ENCODE measurements at places on chromosomes 2 and 18. TPM values are rescaled to one million over a fixed set of nuclear protein-coding genes. Genes with fewer than 3 reads are reported as not detected.

DNA sequence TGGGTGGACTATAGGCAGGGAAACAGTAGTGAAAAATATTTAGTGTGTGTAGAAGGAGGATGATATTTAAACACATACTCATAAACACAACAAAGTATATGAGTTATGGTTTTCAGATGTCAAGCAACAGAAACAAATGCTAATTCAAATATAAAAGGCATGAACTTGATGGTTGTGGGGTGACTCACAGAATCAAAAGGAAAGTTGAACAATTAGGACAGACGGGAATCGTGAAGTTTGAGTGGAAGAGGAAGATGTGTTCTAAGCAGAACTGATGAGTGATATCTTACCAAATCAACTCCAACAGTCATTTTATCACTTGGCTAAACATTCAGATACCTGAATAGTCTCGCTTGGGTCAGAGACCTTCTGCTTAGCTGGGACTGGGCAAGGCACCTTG lies 53.6 kb upstream of the ITGA6 start:
- DNase-seq = no peak

SLC40A1 gene
- total RNA-seq = 480 TPM

- DNase-seq = no peak
Observed at GRCh38 chr2:227703280-227703732, 14.5 kb downstream of the SLC19A3 start.

GRCh38 chr18:48186861-48187260 lies 222.3 kb downstream of the ZBTB7C start:
- DNase-seq = no peak

DNA sequence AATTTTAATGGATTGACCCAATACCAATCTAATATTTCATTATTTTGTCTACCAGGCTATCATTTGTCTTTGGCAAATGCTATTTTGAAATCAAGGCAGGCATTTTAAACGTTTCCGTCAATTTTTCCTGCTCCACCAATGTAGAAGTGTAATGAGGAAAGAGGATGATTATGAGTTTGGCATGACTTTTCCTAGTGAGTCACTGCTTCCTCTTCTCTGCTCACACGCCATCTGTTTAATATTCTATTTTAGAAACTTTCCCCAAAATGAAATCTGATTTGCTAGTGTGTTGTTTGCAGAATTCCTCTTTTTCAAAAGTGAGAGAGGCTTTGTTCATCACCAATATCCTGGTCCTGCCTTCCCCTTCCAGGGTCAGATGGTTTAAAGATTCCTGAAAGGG lies 42.5 kb upstream of the PID1 start:
- DNase-seq = no peak

NTSR2 gene
- not detected for total RNA-seq

DNA sequence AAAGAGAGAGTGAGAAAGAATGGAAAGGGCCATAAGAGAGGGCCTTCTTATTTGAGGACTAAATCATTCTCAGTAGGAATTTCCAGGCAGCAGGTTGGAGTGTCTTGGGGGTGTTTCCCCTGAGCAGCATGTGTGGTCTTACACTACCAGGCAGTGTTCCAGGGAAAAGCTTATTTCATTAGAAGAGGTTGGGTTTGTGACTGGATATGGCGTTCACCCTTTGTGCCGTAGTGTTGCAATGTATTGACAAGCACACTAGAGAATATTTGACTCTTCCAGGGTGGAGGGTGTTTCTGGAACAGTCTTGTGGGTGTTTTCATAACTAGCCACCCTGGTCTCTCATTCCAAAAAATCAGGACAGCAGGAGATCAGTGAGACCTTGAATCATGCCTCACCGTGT lies 105.5 kb downstream of the NRP2 start:
- DNase-seq = no peak

DNA sequence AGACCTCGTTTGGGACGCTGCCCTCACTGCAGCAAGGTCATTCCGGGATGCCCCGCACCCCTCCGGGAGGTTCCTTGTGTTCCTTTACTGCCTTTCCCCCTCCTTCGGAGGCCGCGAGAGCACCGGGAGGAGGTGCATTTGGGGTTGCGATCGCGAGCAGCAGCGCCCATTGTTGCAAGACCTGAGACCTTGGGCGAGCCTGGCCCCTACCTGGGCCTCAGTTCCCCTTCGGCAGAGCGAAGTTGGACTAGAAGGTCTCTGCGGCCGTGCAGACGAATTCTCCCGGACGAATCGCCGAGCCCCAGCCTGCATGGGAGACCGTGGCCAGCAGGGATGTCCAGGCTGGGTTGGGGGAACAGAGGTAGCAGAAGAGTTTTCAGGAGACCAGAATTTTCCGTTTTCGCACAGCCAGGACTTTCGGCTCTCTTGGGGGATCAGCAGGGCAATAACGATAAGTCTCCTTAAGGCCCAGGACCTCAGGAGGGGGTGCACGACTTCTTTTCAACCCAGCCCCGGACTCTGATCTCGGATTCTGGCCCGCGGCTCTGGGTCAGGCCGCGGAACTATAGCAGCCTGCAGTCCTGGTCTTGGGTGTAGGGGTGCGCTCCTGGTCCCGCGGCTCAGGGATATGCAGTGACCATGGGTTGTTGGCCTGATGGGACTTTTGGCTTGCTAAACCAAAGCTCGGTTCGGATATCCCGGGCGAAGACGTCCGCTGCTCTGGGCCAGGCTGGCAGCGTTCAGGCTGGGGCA lies 2.8 kb downstream of the GDF7 start:
- DNase-seq = no peak

DNA sequence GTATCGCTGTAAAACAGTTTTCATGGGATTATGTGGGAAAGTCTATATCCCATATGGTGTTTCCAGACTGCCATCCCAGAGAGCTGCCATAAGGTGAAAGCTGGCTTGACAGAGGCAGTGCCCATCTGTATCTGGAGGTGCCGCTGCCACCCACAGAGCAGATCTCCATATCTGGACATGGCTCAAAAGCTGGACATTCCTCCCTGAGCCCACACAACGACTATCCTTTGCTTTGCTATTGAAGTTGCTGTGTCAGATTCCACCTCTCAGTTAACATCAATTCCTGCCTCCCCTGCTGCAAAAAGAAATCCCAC lies 55.2 kb downstream of the RND3 start:
- DNase-seq = no peak

DNA sequence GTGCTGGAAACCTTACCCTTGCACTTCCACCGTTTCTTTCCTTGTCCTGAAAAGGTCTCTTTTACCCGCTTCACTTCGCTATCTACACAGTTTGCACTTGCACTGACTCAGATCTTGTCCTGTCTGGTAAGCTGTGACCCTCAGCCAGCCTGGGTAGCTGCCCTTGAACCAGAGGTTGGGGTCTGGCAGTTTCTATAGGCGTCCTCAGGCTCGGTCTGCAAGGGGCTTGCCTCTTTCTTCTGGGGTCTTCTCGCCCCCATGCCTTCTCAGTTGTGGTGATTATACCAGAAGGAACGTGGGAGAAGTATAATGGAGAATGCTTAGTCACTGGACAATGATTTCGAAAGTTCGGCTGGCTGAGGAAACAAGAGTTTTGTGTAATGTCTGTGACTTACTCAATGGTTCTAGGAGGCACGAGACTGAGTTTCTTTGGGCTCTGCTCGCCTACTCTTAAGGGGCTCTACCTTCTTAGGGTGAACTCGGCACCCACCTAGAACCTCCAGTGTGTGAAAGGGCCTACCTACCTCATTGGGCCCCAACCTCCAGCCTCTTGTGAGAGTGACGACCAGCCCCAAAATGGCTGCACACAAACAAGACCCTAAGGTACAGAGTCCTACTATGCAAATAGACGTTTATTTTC lies 6.9 kb upstream of the STAT1 start:
- no peak for DNase-seq

GRCh38 chr2:219272995-219273394 lies 6.2 kb upstream of the DNAJB2 start:
- no peak for DNase-seq

- peak; percentile 20 for DNase-seq
Observed at GRCh38 chr2:127586746-127587295, 51.3 kb downstream of the MYO7B start.

GRCh38 chr2:186059096-186059495 lies 320.5 kb downstream of the FSIP2 start:
- DNase-seq = no peak

SCN1A gene
- not detected for total RNA-seq

DNA sequence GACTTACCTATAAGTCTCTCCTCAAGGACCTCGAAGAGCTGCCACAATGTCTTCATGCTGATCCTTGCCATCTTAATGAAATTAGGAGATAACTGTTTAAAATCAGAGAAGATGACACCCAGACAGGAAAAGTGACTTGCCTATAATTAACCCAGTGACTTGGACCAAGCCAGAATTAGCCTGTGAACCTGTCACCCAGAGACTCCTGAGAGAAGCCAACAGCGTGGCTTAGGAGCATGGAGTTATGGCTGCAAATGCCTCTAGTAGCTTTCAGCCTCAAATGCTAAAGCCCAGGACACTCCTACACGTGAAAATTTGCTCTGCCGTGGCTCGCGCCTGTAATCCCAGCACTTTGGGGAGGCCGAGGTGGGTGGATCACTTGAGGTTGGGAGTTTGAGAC lies 104.2 kb downstream of the GBX2 start:
- DNase-seq = no peak

DNA sequence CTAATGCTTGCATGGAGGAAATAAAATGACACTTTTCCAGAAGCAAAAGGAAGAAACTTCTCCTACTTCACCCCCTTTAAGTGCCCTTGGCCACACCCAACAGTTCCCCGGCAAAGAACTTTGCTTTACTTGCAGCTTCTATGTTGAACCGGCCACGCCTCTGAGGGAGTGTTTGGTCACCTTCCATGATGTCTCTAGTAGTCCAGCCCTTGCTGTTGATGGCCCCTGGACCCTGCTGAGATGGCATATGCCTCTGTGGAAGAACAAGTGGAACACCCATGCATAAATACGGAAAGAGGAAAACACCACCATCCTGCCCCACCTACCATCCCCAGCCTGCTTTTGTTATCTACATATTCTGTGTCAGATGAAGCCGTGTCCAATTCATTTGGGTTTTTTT lies 218.3 kb upstream of the POU3F3 start:
- no peak for DNase-seq

GRCh38 chr2:120631236-120631635 lies 104.4 kb upstream of the GLI2 start:
- DNase-seq = peak; percentile 66

DNA sequence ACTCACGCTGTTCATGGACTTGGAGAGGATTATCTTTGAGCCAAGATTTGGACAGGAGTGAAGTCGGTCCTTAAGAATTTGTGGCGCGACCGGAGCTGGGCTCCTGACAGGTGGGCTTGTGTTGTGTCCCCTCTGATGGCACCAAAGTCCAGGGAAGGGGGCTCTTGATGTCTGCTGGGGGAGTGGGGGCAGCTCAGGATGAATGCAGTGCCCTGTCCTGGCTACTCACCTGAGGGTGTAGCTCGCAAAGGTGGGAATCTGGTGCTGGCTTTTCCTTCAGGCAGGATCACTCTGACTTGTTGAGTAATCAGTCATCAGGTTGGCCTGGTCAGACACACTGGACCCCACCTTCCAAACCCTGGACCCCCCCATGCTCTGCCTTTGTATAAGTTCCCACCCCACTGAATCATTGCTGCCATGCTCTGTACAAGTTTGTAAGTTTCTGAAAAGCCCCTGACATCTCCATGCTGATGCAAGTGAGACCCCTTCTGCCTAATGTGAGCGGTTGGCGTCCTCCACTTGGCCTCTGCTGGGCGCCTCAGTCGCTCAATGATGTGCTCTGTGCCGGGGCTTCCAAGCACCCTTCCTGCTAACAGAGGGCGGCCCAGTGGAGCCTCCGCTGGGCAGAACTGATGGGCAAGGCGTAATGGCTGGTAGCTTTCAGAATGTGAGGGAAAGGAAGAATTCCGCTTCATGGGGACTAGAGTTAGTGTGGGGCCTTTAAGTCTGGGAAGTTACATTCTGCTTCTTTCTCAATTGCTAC lies 196.1 kb downstream of the MGAT5 start:
- no peak for DNase-seq

SULT1C3 gene
- not detected for total RNA-seq

DNA sequence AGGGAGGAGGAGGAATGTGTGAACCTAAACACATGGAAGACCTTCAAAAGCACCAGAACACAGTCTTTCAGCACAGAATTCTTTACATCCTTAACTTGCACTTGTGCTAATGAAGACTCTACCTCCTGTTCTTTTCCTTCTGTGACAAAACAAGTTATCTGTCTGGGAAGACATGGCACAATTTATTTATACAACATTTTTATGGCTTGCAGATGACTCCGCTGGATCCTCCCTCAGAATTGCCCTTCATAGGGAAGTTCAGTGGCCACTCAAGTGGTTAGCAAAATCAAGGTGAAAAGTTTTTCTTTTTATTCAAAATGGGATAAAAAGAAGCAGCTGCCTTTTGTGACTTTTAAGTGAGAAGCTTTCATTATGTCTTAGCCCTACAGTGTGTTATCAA lies 21.4 kb downstream of the BCL2L11 start:
- DNase-seq = no peak

GPR39 gene
- not detected for total RNA-seq

MYO7B gene
- 34.8 TPM for total RNA-seq

- DNase-seq = no peak
Observed at GRCh38 chr2:56483081-56483480, 299.3 kb downstream of the CCDC85A start.

SKA1 gene
- total RNA-seq = 2.5 TPM

GRCh38 chr2:111145951-111146350 lies 25.2 kb downstream of the BCL2L11 start:
- no peak for DNase-seq

- no peak for DNase-seq
Observed at GRCh38 chr2:200757399-200757798, 54.3 kb upstream of the BZW1 start.

- no peak for DNase-seq
Observed at GRCh38 chr18:50142441-50143120, 52.4 kb downstream of the MYO5B start.

- DNase-seq = no peak
Observed at GRCh38 chr2:44731505-44731904, 210.0 kb upstream of the SIX3 start.

OR6B2 gene
- total RNA-seq = not detected

DNA sequence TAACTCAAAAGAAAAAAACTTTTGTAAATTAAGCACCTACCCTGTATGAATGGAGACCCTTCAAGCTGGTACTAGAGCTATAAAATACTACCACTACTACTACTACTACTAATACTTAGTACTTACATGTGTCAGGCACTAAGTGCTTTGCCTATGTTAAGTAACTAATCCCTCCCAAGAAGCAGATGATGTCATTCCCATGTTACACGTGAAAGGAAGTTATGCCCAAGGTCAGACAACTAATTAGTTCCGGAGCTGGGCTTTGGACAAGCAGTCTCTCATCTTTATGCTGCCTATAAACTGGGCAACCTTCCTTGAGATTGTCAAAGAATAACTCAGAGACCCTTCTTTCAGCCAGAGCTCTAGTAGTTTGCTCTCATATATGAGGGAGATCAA lies 13.9 kb upstream of the ATP6V1B1 start:
- DNase-seq = no peak

DNA sequence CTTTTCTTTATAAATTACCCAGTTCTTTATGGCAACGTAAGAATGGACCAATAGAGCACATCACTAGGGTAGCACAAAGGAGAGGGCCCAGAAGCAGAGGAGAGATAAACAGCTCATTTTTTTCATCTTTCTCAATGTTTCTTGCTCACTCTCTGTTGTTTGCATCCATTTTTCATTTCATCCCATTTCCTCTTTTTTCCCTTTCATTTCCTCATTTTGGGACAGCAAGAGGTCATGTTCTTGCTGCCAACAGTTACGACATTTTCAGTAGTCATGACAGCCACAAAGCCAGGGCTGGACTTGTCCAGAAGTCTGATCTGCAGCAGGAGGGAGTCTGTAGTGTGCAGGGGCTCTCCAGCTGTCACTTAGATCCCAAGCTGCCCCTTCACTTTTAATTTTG lies 52.7 kb upstream of the CYP1B1 start:
- no peak for DNase-seq

- DNase-seq = no peak
Observed at GRCh38 chr2:67346718-67347407, 50.3 kb upstream of the ETAA1 start.

- DNase-seq = no peak
Observed at GRCh38 chr2:105522645-105523044, 123.8 kb upstream of the FHL2 start.
